ENCODE measurements at places on chromosomes 7 and 10.

DNA sequence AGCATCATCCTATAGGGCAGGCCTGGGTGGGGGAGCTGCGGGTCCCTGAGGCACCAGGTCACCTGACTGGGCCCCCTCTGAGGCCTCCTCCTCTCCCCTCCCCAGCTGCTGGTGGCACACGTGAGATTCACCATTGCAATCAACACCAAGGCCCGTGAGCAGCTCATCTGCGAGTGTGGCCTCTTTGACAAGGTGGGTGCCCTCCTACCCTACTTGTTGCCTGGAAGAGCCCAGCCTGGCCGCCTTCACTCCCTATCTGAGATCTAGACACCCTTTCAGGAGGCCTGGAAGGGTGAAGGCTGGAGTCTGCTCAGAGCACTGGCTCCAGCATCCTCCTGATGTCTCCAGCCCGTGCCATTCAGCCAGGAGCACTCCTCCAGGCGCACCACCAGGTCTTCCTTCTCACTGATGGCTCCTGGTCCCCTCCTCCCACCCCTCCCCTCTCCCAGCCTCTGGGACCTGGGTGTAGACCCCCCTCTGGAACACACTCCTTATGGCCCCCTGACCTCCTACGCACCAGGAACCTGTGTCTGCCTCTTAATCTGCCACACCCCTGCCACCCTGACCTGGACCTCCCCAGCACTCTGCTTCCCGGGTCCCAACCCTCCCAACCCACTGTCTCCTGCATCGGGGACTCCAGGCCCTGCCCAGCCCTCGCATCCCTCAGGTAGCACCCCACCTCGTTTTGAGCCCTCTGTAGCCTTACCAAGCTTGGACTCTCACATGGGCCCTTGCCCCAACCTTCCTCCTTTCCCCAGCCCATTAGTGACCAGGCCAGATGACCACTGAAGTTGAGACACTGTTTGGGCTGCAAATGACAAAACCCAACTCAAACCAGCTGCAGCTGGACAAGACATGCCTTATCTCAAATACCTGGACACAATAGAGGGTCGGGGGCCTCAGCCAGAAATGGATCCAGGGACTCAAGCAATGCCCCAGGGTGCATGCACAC, 67.5 kb downstream of the ALOX5 start:
- DNase-seq, result no peak

GRCh38 chr10:21720090-21720489, 186.1 kb downstream of the MLLT10 start:
- no peak for DNase-seq

DNA sequence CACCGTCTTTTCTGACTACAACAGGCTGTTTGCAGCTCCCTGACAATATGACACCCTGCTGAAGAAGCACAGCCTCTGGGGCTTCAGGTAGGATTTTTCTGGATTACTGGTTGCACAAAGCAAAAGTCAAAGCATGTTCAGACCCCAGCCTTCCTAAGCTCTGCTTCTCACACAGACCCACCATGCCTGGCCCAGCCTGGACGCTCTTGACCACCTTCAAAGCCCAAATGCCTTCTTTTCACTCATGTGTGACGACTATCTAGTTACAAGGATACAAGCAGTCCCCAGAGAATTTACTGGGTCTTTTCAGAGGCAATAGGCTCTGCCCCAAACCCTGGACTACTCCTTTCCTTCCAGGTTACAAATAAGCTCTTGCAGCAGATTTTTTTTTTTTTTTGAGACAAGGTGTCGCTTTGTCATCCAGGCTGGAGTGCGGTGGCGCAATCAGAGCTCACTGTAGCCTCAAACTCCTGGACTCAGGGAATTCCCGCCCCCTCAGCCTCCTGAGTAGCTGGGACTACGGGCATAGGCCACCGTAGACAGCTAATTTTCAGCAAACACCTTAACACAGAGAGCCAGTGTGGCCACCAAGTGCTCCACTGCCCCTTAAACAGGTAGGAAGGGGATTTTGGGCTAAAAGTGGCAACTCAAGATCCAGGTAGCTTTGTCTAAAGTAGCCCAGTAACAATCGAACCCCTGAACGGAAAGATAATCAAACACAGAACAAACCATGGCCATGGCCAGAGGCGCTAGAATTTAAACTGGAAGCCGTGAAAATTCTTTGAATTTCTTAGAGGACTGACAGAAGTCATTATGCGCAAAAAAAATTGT, 16.2 kb downstream of the SVIL start:
- no peak for DNase-seq

DNA sequence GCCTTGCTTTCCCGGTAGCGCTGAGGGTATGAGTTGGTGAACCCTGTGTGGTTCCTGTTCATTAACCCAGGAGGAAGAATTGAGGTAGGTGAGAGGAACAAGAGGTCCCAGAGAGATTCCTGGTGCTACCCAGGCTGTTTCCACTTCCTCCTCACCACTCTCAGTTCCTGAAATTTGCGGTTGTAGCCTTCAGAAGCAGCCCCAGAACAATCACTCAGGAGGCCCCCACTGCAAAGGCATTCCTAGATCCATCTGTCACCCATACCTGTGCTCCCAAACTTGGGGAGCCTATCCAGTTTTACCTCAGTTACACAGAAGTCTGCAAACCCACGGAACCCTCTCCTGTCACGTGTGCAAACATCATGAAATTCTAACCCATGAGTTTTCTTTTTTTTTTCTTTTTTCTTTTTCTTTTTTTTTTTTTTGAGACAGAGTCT, 9.0 kb upstream of the PIP4K2A start:
- DNase-seq, result no peak

DNA sequence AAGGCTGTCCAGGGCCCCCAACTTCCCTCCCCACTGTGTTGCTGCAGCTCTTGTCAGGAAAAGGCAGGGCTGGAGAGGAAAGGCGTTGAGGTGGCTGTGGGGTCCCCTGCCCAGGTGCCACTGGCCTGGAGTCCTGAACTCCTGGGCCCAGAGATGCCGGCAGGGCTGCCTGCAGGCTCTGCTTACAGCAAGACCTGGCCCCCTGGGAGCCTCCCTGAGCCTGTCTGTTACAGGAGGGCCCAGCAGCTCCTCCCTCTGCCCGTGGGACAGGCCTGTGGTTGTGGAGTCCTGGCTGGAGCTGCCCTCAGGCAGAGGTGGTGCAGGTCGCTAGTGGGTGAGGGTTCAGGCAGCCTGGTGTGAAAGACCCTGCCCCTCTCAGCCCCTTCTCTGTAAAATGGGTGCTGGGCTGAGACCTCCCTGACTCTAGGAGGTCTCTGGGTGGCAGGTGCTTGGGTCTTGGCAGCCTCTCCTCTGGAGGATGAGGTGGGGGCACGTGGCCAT, 9.9 kb downstream of the ANTXRL start:
- no peak for DNase-seq

GRCh38 chr7:96052860-96053470, 268.9 kb downstream of the SLC25A13 start:
- DNase-seq, result no peak

DNA sequence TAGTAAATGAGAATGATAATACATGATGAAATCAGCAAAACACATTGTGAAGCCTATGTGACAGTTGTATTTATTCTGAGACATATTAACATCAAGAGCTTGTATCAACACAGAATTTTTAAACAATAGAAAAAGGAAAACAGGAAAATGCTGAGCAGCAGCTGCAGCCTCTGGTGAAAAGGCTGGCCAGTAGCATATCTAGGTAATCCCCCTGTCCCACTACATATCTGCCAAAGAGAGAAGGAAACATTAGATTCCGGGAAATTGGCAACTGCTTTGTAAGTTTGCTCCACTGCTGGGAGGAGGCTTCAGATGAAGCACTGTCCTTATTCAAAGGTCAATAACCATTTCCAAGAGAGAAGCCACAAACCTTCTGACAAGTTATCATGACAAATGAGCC, 89.4 kb downstream of the RALA start:
- DNase-seq, result no peak

- no peak for DNase-seq
Measured at GRCh38 chr7:8176370-8177081, 85.4 kb downstream of the ICA1 start.

DNA sequence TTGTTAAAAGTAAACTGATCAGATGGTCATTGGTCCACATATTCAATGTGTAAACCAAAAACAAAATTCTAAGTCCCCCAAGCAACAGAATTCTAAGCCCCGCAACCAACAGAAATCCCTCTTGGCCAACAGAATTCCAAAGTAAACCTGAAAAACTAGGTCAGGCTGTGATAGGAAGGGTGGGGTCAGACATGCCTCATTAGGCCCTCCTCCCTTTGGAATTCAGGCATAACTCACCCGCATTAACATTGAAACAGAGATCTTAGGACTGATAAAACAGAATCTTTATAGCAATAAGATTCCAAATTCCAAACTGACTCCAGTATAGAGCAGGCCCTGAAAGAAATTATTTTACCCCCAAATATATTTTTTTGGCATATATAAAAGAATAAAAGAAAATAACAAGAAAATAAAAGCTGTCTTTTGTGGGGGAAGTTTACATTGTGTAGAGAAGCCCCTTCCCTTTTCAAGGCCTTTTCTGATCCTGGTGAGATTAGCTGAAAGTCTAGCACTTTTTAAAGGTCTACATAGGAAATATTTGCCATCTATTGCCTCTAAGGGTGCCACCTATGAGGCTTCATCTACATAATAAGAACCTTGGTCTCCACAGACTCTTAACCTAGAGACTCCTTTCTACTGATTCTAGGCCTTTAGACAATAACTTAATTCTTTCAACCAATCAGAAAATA, 30.5 kb downstream of the GNAT3 start:
- no peak for DNase-seq

DNA sequence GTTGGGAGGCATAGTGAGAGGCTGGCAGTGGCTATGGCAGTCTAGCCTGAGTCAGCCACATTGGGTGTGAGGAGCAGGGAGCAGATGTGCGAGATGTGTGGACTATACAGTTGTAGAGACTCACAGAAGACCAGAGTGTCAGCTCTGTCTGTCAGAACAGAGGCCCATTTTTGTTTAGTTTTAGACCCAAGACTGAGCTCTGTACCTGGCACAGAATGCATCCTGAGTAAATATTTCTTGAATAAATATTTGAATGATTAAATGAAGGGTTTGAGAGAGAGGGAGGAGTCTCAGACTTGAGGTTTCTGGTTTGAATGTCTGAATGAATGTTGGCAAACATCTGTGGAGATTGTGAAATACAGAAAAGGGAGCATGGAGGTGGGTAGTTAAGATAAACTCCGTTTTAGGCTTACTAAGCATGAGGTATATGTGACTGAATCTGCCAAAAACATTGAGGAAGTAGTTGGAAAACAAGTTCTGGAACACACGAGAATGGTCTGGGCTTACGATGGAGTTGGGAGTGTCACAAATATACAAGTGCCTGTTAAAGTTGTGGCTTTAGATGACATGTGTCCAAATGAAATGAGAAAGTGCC, 3.6 kb downstream of the SEC23IP start:
- DNase-seq, result no peak

- DNase-seq, result no peak
Measured at GRCh38 chr7:22675421-22675820, 51.6 kb upstream of the IL6 start.

DNA sequence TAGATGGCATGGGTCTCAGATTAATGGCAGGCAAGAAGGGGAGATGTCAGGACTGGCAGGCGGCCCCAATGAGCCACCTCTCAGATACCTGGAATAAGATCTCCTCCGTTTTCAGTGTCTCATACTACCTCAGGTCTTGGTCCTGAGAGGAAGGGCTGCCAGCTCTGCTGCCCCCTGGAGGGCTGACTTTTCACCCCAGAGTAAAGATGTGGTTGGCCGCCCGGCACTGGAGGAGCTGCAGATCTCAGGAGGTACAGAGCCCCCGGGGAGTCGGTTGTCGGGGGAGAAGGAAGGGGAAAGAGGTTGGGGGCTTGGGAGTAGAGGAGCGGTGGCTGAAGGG, 642 bp upstream of the COL13A1 start:
- DNase-seq, result no peak

GRCh38 chr7:143372070-143372469, 9.1 kb upstream of the ZYX start:
- DNase-seq, result no peak

DNA sequence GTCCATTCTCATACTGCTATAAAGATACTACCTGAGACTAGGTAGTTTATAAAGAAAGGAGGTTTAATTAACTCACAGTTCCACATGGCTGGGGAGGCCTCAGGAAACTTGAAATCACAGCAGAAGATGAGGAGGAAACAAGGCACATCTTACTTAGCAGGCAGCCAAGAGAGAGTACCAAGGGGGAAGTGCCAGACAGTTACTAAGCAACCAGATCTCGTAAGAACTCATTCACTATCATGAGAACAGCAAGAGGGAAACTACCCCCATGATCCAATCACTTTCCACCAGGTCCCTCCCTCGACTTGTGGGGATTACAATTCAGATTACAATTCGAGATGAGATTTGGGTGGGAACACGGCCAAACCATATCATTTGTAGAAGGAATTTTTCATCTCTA, 36.3 kb downstream of the NHLRC2 start:
- no peak for DNase-seq

GRCh38 chr10:6142644-6143043, 53.8 kb downstream of the RBM17 start:
- DNase-seq, result no peak
